Effector CD4-positive, alpha-beta T cell (primary cell): ENCODE measurements at places on chromosomes 3 and 15.

DNA sequence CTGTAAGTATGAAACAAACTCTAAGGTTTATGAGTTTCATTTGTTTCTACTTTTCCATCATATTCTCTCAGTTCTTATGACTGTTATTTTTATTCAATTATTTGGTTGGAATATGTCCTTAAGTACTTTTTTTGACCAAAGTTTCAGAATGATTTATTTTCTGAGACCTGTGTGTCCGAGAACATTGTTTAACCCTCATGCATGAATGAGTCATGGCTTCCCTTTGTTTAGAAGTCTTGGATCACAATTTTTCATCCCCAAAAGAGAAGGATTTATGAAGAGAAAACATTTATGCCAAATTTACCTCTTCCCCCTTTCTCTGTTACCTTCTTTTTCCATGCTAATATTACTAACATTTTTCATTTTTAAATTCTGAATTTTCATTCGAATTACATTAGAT, 518.0 kb upstream of the NR2F2 start:
- no peak for DNase-seq

DNA sequence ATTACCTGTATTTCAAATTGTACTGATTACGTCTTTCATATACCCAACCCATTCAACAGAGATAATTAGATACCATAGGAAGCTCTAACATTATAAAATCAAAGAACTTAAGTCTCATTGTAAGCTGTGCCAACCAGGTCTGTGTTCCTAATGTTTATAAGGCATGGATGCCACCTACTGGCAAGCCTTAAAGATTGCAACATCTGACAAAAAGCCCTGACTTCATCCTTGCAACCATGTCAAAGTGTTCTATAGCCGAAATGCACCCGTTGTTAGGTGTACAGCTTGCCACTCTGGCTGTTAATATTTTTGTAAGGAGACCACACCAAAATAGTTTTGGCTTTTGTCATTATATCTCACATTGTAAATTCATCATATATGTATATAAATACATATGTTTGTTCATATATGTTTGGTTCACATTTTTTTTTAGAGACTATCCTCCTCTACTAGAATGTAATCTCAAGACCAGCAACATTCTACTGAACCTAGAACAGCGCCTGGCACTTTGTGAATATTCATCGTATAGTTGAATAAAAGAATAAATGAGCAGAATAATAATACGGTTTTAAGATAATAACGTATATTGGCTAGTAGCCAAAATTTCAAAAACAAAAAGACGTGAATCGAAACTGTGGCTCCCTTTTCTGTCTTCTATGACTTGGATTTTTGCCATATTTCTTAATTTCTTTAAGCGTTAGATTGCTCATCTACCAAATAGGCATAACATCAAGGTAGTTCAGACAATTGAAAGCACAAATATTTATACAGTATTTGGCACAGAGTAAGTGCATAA, 258.1 kb downstream of the TBL1XR1 start:
- DNase-seq = peak; percentile 18

DNA sequence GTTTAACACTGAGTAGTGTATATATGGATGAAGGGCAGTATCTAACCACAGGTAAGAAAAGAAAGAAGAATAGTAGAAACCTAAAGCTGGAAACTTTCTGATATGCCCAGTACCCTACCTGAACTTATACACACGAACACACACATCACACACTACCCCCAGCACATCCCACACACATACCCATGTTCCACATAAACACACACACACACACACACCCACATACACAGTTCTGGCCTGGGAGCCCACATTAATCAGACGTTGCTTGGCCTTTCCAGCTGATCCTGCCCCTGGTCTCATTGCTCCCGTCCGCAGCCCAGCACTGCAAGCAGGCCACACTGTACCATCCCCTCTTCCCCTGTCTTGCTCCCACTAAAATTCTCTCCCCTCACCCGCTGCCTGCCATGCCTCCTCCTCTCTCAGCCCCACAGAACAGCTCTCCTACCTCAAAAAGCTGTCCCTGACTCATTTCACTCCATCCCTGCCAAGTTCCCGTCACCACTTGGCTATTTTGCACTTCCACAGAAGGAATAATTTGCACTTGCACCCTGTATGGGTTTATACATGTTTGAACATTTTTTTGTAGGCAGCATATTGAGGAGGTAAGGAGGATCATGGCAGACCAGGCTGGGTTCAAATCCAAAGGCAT, 185.8 kb upstream of the PPP2R3A start:
- DNase-seq = no peak

DNA sequence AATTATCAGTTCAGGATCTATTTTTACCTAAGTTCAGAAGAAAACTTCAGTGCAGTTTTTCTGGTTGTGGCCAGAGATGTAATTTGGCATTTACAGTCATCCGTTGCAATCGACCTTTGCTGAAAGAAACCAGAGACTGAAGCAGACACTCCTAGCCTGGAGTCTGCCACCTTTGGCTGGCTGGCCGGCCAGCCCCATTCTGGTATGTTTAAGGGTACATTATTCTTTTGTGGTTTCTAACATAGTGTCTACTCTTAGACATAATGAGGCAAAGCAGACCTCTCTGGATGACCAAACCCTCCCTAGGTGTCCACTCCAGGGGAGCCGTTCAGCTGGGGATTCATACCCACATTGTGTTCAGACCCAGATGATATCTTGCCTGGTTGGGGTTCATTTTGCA, 275.9 kb upstream of the TPM1 start:
- no peak for DNase-seq

- peak; percentile 91 for DNase-seq
These were observed at the start of gene AQR for GRCh38 chr15:34969340-34970097. Gene AQR (minus strand): TSS chr15:34969742. CDS start chr15:34969613, 129 bp downstream.
